ENCODE measurements at places on chromosomes 1 and 21.

GRCh38 chr1:236552096-236552495, 28.3 kb downstream of the LGALS8 start:
- DNase-seq: no peak

DNA sequence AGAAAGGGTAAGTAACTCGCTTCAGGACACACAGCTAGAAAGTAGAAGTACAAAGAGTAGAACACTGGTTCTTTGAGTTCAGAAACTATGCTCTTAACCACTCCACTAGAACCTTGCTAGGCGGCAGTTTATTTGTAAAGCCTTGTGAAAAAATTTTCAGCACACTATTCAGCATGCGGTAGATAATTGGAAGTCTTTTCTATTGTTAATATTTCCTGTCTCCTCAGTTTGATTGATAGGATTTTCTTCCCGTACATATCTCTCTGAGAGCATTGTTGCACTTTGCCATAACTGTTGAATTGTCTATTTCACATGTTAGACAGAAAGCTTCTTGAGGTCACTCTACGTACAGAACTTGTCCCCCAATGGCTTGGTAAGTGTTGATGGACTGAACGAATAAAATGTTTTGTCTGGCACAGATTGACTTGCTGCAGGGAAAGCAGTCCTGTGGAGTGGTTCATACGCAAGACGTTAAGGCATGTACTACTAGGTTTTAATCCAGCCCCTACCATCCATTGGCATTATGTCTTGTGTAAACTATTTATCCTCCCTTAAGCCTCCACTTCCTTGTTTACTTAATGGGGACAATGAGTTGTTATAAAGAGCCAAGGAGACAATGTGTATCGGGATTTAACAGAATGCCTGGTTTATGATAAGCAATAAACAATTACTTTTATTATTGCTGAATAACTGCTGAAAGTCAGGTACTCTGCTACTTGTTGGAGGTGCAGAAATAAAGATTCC, 35.8 kb downstream of the C1orf21 start:
- no peak for DNase-seq

DNA sequence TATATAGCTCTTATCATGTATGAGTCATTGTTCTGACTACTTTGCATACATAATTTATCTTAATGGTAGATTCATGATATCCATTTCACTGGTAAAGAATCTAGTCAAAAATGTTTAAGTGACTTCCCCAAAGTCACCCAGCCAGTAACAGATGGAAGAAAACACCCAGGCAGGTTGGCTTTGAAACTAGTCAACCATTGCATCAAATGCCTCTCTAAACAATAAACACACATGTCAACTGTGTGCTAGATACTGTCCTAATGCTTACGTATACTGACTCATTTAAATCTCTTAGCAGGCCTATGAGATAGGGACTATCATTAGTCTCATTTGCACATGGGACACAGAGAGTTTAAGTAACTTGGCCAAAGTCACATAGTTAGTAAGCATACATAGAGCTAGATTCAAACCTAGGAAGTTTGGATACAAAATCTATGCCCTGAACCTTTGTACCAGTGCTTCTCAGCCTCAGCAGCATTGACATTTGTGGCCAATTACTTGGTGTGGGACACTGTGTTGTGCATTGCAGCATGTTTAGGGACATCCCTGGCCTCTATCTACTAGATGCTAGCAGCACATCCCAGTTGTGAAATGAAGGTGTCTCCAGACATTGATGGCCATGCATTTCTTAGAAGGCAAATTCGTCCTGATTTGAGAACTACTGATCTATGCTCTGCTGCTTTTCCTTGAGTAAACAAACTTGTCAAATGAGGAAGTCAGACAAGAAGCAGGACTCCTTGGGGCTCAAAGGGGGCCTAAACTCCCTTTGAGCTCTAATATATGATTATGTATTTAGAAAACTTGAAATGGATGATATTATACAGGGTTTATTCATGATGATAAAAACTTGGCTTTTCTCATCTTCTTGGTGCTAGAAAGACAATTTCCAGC, 316.3 kb downstream of the KCNH1 start:
- no peak for DNase-seq

DNA sequence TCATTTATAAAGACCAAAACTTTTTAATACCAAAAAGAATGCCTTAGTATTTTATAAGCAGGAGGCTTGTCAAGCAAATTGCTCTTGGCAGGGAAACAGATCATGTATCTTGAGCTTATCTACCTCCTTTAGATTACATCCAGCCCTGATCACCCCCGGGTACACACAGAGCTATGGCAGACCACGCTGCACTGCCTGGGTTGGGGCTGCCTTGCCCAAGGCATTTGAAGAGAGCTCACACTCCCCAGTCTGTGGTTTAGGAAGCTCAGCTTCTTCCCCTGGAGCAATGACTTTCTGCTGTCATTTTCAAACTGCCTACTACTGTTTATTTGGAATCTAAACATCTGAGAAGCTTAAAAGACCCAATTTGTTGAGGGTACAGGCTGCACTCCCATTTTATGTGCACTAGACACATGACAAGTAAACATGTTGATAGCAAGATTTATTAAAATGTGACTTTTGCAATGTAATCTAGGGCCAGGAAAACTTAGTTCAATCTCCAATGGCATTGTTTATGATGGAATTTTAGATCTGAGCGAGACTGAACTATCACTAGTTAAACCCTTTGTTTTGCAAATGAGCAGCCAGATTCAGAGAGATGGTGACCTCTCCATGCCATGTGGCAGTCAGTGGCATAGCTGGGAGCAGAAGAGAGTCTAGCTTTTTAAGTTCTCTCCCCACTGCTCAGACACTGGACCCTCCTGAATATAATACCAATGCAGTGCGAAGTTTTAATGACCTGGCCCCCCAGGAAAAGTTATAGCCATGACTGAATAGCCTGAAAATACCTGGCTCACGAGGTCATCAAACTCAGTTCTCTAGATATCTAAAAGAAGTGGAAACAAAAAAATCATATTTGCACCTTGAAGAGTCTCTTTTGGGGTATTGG, 214.9 kb downstream of the HLX start:
- DNase-seq: no peak

DNA sequence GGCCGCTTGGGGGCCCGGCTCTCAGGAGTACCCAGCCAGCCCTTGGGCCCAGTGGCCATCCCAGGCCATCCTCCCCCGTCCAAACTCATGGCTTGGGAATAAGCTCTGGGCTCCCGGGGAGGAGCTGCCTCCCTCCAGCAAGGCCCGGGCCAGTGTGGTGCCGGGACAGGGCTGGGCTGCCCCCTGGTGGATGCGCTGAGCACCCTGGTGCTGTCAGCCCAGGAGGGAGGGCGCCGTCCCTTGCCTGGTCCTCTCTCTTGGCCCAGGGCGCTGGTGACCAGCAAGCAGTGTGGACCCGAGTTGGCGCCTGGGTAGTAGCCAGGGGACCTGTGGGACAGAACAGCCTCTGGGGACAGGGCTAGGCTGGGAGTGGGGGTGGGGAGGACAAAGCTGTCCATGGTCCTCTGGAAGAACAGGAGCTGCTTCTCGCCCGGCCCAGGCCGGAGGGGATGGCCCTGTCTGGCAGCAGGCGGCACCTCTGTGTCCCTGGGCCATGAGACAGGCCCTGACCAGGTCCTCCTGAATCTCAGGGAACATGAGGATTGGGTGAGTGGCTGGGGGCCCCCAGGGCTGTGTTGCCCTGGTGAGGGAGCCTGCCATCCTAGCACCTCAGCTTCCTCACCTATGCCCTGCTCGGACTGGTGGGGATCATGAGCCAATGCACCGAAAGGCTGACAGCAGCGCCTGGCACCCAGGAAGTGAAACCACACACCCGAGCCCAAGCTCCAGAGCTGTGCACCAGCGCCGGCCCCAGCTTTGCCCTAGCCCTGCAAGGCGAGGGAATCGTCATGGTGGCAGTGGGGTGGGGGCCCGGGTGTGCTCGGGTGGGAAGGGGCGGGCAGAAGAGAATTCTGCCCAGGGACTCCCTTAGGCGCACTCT, 9.4 kb downstream of the MORN1 start:
- peak; percentile 62 for DNase-seq

GRCh38 chr1:966135-966703, at the start of gene PLEKHN1:
PLEKHN1 (plus strand) TSS chr1:966482; CDS start chr1:966532, 50 bp downstream.
- no peak for DNase-seq

DNA sequence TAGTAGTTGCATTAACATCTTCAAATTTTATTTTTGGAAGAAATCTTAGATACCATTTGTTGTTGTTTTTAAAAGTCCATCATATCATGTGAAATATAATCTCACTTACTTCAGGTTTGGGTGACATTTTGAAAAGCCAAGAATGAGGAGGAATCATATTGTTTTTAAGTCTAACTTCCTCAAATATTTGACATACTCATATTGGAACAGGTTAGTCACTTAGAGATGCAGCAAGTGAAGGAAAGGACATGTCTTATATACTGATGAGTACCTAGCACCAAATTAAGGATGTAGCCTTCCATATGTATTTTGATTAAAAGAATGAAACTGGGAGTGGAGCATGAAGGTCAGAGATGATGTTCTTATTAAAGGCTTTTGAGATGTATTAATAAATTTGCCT, 23.9 kb downstream of the GBP2 start:
- no peak for DNase-seq

GRCh38 chr1:175397103-175397502, 204.5 kb upstream of the KIAA0040 start:
- DNase-seq: no peak

GRCh38 chr1:203325418-203326091, 20.2 kb downstream of the BTG2 start:
- DNase-seq: no peak

DNA sequence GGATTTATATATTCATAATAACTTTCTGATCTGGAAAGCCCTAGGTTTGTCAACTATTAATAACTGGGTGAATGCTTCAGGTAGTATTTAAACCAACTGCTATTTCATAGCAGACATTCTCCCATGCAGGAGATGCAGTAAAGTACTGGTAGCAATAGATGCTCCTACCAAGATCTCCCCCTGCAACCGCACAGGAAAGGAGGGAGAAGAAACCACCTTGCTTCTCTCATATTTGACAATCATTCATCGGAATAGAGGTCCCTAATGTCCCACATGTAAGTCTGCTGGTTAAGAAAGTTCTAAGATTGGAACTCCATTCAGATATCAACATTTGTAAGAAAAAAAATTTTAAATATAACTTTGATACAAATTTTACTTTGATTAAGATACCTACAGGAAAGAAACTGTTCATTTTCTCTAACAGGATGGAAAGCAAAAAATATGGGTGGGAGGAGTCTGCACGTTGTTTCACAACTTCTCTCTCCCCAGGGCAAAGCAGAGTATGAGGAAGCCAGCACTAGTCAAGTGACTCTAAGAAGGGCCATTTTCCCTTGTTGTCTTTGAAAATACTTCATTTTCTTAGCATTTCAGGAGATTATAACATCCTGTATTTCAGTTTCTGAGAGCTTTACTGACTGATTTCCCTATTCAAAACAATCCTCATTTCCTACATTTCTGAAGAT, at the start of gene PYHIN1:
PYHIN1 (plus strand) TSS at position 498 of the 683 bp plus-strand sequence. CDS start 5,359 bp downstream, outside the sequence.
- DNase-seq: no peak

DNA sequence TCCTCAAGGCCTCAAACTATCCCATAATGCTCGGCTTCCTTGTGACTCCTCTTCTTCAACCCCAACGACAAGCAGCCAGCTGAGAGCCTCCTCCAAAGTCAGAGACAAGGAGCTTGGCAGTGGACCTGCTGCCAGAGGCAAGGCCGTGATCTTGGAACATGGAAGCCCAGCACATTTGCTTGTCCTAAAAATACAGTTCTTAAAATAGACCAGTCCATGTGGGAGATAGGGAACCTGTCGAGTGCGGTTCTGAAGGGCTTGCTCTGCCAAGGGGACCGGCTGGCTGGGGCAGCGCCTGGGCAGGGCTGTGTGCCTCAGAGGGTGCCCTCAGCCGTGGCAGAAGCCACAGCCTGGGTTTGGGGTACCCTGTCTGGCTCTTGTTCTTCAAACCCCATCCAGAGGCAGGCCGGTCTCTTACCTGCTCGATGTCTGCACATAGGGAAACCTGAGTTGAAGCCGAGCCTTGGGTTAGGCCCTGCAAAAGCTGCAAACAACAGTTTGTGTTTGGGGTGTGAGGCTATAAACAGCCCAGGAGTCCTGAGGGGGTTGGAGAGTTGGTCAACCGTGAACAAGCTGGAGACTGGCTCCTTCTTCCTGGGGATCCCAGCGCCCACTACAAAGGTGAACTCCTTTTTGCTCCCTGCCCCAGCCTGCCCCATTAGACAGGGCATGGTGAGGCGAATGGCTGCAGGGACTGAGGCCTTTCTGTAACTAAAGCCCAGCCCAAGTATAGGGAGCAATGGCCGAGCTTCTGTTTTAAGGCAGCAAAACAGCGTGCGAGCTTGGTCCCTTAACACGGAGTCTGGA, 228.8 kb downstream of the CAMTA1 start:
- no peak for DNase-seq

GRCh38 chr1:209895709-209896108, 42.3 kb upstream of the SYT14 start:
- no peak for DNase-seq

- DNase-seq: no peak
Observed at GRCh38 chr1:169466259-169467230, 19.2 kb downstream of the SLC19A2 start.

GRCh38 chr1:30704271-30704670, 19.1 kb downstream of the MATN1 start:
- no peak for DNase-seq

GRCh38 chr1:73910466-73910865, 287.5 kb downstream of the LRRIQ3 start:
- no peak for DNase-seq

GRCh38 chr1:199727682-199728081, 299.8 kb upstream of the NR5A2 start:
- no peak for DNase-seq

DNA sequence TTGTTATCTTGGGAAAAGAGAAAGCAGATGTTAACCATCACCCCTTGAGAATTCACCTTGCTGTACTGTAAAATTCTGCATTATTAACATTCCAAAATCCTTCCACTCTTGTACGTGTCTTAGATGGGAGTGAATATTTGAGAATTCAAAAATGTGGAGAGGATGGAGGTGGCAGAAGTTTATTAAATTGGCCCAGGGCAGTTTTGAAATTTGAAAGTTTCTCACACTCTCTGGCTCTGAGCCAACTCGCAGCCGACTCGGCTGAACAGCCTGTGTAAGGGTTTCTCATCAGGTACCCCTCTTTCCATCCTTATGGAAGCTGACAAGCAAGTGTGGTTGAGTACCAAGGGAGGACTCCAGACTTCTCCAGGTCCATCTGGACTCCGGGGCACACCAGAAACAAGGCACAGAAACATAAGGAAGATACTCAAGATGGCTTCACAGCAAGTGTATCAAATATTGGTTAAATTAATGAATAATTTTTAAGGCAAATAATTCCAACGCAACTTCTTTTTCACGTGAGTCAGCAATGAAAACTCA, 45.1 kb downstream of the RRAGC start:
- no peak for DNase-seq

- DNase-seq: no peak
Observed at GRCh38 chr1:36115200-36115669, 9.8 kb downstream of the COL8A2 start.

Data from stimulated activated CD8-positive, alpha-beta memory T cell treated with anti-CD3 and anti-CD28 coated beads, Interleukin-15, amount 100 ng/mL, for 1 hour (primary cell).